ENCODE measurements at places on chromosomes 4 and X.

DNA sequence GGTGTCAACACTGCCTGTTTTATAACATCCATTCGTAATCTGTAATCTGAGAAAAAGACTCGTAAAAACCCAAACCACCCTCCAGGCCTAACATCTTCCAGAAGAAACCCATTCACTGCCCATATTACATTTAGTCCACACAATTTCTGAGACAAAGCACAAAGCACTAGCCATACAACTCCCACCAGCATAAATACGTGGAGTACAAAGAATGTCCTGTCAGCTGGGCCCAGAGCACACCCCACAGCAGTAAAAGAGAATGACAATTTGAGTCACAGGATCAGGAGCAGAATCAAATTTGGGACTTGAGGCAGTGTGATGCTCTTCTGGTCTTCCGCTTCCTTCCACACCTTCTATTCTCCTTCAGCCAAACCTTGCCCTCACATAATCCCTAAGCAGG, 6.8 kb downstream of the MECP2 start:
- no peak for DNase-seq

DNA sequence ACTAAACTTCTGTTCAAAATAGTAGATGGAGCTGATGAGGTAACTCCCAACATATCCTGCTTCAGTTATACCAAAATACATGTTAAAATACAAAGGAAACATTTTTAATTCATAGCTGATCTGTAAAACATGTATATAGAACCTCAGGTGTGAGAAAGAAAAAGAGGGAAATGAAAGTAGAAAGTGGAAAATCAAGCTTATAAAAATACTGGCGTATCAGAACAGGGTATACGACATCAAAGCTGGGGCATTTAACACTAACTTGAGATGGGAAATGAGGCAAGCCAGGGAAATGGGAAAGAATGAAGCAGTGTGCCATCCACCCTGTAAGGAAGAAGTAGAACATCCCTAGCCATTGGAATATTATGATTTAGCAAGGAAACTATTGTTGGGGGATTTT, 767.5 kb downstream of the DMD start:
- DNase-seq = no peak

GRCh38 chr4:136863756-136864155, 668.5 kb downstream of the PCDH18 start:
- DNase-seq = no peak

GRCh38 chr4:106304632-106305031, 11.4 kb downstream of the TBCK start:
- no peak for DNase-seq

DNA sequence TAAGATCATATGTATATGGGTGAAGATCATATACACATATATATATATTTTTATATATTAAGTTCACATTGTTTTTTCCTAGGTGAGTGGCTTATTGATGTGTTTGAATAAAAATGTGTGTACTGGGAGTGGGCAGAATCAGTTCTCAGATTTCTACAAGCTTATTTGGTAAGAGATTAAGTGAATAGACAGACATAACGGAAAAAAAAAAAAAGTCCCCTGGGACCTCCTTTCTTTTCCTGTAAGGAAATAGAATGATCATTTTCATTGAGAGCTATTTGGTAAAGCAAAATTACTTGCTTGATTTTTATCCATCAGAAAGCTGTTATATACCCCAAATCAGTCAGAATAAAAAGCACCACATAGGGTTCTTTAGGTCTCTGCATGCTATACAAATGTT, 597.7 kb downstream of the PCDH18 start:
- no peak for DNase-seq

- DNase-seq = no peak
Observed at GRCh38 chrX:106564986-106565385, 46.8 kb upstream of the RADX start.

GRCh38 chr4:146236216-146236615, 21.9 kb downstream of the REELD1 start:
- no peak for DNase-seq

DNA sequence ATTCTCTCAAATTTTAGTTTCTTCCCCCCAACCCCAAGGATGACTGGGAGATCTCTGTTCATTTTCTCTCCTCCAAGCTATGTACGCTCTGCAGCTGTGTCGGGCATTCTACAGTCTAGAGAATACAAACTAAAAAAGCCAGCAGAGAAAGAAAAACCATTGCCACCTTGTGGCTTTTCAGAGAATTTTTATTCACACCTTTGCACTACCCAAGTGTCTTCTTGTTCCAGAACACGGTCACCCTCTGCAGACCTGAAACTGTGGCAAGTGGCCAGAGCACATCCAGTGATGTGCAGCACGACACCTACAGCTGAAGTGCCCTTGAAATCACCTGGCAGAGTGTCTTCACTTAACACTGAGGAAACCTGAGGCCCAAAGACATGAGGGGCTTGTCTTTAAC, 68.6 kb downstream of the CHST7 start:
- DNase-seq = no peak

DNA sequence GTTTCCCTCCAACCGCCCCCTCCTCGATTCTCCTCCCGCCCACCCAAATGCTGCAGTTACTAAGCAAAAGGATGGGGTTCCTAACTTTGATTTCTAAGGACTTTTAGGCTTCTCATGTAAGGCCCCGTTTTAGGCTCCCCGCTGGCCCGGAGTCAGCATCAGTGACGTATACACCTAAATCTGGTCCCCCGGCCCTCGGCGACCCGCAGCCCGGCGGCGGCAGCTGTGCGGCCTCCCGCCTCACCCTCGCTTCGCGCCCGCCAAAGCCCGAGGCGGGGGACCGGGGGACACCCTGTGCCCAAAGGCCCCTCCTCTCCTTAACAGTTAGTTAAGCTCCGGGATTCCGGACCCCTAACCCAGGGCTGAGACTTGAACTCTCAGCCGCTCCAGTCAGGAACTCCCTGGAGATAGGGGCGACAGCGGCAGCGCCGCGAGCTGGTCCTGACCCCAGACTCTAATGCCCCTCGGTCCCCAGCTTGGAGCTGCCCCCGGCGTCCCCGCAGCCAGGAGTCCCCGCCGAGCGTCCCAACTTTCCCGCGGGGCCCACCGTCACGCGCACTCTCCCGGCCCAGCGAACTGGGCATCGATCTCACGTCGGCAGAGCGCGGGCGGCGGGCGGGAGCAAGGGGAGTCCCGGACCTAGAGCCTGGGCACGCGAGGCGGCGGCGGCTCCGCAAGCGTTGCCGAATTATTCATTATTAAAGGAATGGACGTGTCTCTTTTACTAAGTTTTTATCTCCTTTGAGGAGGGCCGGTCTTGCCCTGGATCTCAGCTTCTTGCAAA, 1.5 kb upstream of the NR3C2 start:
- peak; percentile 21 for DNase-seq

DNA sequence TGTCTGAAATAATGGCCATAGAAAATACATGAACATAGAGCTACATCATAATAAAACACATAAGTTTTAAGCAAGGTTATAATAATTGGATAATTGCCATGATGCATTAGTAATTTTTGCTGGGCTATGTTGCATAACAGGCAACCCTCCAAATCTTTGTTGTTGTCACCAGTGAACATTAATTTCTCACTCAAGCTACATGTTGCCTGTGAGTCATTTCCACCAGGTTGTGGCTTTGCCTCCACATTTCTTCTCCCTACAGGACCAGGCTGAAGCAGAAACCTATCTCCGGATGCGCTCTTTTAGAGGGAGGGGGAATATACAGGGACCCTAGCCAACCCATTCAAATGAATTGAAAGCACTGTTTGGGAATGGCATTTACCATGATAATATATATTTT, 347.7 kb downstream of the GABRG1 start:
- DNase-seq = no peak

DNA sequence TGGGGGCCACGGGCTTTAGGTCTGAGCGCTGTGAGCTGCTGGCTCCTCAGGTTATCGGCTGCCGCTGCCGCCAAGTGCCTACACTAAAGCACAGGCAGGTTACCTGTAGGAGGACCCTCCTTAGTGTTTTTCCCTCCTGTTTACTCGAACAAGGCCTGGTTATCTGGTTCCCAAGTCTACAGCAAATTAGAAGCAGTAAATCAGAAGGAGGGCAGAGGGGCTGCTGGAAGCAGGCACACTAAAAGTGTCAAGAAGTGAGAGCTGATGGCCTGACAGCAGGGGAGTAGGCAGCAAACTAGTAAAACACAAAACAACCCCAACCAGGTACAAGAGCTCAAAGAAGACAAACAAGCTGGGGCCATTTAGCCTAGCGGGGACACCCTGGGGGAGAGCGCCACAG, 125.0 kb upstream of the PJA1 start:
- DNase-seq = no peak

GRCh38 chr4:2354760-2355159, 63.7 kb downstream of the ZFYVE28 start:
- DNase-seq = peak; percentile 24

DNA sequence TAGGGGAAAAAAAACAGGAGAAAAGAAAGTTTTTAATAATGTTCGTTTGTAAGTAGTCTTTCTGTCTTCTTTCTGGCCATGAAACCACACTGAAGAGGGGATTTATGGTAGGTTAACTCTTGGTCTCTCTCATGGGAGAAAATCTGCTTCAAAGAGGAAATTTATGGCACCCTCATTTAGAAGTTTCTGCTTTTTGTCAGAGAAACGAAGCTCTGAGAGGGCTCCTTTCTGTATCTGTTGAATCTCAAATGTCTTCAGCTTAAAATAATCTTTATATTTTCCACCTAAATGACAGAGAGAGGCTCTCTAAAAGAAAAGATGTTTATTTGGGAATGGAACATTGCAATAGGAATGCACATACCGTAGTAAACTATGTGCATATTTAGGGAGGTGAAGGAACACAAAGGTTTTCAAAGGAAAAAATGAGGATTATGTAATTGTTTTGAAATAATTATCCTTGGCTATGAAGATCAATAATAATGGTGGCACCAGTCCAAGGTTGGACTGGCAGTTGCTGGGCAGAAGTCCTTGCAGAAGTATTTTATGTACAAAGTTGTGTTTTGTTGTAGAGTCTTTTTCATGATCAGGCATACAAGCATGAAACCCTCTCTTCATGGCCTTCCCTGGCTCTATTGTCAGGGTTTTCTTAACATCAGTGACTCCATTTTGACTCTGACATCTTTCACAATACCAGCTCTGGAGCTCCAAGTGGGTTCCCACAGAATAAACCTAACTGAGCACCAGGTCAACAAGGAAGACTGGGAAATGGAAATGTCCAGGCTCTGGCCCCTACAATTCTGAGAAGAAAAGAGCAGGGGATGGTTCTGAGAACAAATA, 53.0 kb upstream of the HPSE start:
- DNase-seq = no peak

DNA sequence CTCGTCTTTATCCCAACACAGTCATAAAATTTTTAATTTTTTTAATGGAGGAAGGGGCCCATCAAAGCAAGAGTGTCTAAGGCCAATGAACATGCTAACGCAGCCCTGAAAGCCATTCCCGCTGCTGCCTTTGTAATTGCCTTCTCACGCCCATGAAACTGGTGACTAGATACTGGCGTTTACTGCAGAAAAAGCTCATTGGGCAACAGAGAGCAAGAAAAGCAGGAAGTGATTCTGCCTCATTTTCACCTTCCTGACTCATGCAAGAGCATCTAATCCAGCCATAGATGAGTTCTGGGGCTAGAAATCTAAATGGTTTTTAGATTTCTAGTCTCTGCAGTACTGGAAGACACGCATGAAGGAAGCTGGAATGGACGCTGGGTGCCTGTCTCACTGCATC, 72.5 kb downstream of the ANXA3 start:
- DNase-seq = no peak

DNA sequence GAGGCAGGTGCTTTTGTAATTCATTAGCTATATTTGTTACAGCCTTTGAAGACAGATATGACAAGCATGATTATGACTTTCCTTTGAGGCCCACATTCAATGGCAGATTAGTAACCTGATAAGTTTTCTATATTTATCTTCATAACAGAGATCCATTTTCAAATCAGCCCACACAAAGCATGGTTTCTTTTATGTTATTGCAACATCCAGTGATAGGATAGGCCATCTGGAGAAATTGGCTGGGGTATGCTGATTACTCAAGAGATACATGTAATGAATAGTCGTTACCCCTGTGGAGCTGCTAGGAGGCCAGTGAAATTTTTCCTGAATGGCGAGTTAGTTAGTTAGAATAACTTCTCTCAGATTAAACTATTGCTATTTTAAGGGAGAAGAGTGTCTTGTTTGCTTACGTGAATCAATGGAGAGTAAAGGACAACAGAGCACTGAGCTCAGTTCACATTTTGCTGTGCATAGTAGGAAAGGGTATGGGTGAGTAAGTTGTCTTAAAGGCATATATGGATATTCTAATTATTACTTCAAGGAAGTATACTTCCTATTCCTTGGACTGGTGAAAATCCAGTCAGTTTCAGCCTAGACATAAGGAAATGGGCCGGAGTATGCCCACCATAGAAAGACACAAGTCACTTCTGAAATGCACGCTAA, 79.2 kb upstream of the DKK2 start:
- DNase-seq = no peak

GRCh38 chrX:22373094-22373493, 100.4 kb downstream of the CBLL2 start:
- no peak for DNase-seq

- DNase-seq = no peak
Observed at GRCh38 chr4:104394406-104395167, 100.1 kb downstream of the CXXC4 start.

GRCh38 chrX:73481521-73481920, 34.7 kb downstream of the CDX4 start:
- no peak for DNase-seq

- no peak for DNase-seq
Observed at GRCh38 chr4:67674098-67674497, 26.9 kb downstream of the UBA6 start.

- DNase-seq = no peak
Observed at GRCh38 chr4:11334887-11335286, 93.8 kb downstream of the HS3ST1 start.

DNA sequence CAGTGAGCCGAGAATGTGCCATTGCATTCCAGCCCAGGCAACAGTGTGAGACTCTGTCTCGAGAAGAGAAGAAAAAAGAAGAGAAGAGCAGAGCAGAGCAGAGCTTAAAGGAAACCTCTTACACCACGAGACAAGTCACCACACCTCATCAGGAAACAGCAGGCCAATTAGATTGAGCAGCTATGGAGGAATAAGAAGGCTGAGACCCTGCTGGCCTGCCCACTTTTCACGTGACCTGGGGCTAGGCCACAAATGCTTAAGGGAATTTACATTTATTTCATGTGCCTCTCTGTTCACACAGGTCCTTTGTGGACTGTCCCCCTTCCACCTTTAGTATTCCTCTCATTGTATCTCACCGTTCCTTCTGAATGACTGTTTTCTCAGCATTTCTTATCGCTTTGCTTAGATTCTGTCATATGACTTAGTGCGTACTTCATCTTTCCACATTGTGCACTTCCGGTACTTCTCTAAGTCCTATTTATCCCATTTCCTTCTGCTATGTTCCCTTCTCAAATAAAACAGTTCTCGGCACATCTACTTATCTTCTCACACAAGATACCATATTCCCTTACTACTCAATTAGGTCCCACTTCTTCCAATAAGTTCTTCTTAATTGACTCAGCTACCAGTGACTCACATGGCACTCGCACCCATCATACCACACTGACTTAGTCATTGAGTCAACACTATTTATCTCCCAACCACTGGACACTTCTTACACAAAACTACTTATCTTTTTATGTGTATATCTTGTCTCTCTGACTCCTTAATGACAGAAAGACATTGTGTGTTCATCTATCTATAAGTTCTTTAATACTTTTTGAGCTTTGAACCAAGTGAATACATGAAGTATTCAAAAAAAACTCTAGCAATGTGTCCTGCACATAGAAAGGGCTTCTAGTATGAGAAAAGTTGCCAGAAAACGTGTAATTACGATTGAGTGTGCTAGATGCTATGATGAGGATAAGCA, 11.0 kb downstream of the CUL4B start:
- DNase-seq = no peak

GRCh38 chr4:94634271-94634670, 123.5 kb upstream of the BMPR1B start:
- DNase-seq = no peak

All from stimulated activated naive B cell treated with anti-CD40 and anti-IgM and Interleukin-4, amounts not matched to agents 10 μg/mL and 1 μg/mL and 100 μg/mL, for 72 hours (primary cell).